ENCODE measurements at places on chromosomes 7 and 10.

- no peak for DNase-seq
Observed at GRCh38 chr7:33706186-33706585, 199.2 kb upstream of the BMPER start.

DNA sequence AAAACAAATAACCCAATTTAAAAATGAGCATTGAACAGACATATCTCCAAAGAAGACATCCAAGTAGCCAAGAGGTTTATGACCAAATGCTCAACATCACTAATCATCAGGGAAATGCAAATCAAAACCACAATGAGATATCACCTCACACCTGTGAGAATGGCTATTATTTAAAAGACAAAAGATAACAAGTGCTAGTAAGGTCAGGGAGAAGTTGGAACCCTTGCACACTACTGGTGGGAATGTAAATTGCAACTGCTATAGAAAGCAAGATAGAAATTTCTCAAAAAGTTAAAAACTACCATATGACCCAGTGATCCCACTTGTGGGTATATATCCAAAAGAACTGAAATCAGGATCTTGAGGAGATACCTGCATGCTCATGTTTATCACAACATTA, 49.5 kb downstream of the SGMS1 start:
- no peak for DNase-seq

GRCh38 chr10:47402641-47403301, 18.7 kb upstream of the ZNF488 start:
- DNase-seq = peak; percentile 97

DNA sequence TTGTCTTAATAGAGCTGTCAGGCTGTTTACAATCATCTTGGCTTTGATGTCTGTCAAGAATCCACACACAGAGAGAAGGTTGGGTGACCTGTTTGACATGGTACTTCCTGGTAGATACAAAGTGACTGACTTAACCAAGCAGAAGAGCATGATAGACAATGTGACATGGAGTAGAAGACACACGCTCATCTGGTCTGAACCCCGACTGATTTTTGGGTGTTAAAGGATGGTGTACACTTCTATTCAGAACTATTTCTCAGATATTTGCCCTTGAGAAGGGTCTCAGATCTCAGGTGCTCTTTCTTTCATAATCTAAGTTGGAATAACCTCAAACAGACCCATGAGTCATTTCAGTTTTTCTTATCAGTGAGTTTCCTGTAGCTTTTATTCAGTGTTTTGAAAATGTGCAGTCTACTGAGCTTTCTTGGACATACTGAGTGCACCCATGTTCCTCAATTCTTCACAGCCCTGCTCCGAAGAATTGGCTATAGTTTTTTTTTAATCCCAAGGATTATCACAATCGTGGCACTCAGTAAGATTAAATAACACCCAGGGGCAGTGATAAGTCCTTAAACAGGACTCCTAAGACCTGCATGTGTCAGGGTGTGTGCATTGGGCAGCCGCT, 46.4 kb upstream of the NXPH1 start:
- no peak for DNase-seq

DNA sequence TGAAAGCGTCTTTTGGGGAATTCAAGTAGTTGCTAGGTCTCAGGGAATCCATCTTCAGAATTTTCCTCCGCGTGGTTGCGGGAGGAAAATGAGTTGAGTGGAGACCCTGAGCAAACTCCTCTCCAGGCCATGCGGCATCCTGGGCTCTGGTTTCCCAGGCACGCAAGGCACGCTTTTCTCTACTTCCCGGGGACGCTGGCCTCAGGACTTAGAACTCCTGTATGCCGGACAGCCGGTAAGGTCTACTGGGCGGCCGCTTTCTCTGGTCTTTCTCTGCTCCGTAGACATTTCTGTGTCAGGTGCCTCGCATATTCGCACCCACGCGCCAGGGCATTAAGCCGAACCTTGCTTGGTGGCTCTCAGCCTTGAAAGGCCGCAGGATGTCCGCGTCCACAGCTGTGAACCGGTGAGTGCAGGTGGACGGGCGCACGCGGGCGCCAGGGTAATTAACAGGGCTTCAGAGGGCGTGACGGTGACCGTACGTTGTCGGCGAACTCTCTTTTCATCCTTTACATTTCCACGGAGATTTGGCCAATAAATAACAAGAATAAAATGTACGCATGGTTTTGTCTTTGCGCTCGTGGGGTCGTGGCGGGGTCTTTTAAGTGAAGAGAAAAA, 992 bp upstream of the RBM20 start:
- DNase-seq = peak; percentile 35

DNA sequence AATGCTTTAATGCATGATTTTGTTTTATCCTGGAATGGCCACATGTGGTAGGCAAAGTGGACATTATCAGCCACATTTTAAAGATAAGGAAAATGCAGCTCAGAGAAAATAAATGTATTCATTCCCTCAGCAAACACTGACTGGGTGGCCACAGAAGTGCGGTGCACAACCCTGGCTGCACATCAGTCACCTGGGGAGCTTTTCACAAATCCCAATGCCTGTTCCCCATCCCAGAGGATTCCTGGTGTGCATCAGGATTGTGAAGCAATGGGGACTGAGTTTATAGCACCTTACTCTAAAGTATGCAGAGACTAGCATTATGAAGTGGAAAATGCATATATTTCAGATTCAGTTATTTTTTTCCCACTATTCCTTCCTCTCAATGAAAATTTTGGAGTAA, 193.5 kb upstream of the C7orf33 start:
- no peak for DNase-seq

DNA sequence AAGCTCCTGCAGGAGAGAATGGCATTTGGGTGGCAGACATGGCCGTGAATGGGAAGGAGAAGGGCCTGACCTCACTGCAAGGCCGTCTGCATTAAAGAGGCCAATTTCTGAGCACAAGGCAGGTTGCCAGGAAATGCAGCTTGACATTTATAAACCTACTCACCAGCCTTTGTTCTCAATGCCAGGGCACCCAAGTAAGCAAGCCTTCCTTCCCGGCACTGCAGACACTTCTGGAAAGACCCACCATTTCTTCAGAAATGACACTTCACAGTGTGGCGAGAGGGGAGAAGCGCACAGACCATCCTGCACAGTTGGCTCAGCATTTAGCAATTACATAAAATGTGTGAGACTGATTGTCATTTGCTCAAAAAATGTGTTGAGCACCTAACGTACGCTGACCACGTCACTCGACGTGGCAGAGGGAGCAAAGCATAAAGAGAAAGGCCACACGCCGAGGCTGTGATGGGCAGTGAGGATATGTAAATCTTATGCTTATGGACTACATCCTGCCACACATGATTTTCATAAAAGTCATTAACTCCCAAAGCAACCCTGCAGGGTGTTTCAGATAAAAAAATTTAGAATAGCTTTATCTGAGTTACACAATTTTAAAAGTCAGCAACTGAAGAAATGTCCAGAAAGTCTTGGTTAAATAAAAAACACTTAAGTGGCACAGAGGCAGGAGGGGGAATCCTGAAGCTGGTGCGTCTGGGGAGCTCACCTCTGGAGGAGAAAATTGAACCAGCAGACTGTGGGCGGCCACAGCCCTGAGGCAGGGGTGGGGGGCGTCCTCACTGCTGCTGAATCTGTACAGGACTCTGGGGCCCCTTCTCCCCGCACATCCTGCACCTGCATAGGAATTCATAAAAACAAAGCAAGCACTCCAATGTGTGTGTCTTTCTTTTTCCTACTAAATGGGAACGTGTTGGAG, 543.8 kb downstream of the PTPRN2 start:
- DNase-seq = no peak

DNA sequence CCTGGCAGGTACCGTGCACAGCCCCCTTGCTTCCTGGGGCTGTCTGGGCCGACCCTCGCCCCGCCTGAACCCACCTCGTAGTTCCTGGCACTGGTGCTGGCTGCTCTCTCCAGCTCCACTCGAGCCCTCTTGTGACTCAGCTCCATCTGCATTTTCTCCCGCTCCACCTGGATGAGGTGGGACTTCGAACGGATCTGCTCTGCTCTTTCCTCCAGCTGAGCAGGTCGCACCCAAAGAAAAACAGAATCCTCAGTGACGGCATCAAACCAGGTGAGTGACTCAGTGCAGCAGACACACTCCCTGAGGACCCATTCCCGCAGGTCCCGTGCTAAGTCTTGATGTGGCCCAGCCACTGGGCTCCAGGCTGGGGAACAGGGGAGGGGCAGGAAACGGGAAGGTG, 7.4 kb downstream of the MAD1L1 start:
- DNase-seq = no peak

- no peak for DNase-seq
Observed at GRCh38 chr10:45053569-45054100, 52.9 kb downstream of the ZNF22 start.

GRCh38 chr7:17370901-17371585, 72.6 kb downstream of the AHR start:
- no peak for DNase-seq

- peak; percentile 73 for DNase-seq
Observed at GRCh38 chr7:132789281-132789680, 213.0 kb upstream of the PLXNA4 start.

DNA sequence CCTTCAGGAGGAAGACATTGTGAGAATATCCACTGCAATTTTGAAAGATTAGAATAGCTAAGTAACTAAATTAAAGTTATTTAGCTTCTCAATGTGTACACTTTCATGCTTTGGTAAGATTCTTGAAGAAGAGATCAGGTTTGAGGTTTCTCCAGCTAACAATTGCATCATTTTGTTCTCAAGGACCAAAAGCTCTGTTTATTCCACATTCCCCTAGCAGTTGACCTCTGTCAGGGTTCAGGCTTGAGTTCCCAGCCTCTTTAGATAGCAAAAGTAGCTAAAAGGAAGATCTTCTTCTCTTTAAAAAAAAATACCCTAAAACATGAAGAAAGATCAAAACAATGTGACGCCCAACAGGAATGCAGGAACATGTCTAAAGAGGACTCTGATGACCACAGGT, 179.4 kb upstream of the IGFBP3 start:
- DNase-seq = peak; percentile 50

DNA sequence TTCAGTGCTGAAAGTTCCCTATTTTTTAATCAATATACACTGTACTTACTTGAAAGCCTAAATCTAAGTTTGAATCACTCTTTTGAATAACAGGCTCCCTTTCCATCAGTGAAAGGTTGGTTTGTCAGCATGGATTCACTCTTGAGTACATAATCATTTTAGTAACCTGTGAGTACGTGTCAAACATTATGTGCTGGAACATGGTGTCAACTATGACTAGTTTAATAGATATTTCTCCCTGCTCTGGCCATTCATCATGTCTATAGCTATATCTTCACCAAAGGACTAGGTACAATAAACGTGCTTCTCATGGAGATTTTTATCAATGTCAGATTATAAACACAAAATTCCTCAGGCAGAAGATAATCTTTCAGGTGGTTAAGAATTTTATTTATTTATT, 61.7 kb upstream of the MDFIC start:
- DNase-seq = no peak

GRCh38 chr10:6399231-6399741, 180.8 kb downstream of the PRKCQ start:
- DNase-seq = peak; percentile 90

DNA sequence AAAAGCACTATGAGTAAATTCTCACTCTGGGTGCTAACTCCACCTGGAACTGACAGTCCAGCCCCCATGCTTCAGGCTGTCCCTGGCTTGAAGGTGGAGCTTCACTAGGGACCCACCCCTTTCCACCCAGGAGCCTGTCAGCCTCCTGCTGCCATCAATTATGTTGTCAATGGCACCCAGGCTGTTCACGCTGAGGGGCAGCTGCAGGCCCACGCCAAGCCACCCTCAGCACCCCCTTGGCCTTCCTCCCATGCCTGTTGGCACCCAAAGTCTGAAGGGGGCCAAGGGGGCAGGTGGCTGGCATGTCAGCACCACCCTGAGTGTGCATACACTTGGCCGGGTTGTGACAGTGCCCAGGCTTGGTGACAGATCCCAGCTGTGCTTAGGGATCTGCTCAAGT, 149.3 kb downstream of the NXPH1 start:
- DNase-seq = no peak

GRCh38 chr7:112615701-112616100, 134.9 kb downstream of the LSMEM1 start:
- DNase-seq = no peak

DNA sequence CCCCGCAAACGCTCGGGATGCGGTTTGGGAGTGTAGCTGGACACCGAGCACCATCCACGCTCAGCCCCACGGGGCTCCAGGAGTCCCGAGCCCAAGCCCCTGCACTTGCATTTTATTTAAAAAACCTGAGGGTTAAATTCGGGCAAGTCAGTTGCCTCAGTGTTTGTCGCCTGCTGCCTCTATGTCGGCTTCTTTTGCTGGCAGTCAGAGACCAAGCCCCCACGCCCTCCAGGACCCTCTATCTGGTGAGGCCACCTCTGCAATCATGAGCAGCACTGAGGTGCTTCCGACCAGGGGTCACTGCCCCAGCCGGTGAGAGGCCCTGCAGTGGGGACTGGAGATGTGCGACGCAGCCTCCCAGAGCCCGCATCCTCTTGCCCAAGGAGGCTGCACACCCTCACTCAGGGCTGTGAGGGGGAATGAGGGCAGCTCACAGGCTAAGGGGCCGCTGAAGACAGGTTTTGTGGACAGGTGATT, 13.3 kb upstream of the ZNF273 start:
- DNase-seq = no peak

DNA sequence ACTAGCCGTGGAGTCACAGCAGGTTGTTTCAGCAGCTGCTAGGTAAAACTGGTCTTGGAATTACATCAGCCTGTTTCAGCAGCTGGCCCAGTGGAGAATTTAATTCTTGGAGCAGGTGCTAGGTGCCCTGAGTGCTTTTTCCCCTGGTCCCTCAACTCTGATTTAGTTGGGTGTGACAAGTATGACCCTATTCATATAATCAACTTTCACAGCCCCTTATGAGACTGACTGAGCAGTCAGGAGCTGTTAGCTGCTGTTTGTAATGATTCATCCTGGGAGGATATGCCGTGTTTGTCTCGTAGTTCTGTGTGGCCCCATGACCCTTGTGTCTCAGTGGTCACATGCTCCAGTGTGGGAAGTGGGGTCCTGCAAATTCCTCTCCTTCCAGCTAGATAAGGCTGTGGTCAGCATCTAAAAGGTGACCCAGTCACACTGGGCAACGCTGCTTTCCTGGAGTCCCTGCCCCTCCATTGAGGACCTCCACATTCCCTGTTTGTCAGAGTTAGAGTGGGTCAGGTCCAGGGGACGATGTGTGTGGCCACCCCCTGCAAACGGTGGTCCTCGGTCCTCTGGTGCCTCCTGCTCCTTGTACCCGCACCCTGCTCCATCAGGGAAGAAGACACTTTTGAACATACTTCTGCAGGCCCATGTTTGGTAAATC, 28.3 kb downstream of the TBATA start:
- peak; percentile 33 for DNase-seq

DNA sequence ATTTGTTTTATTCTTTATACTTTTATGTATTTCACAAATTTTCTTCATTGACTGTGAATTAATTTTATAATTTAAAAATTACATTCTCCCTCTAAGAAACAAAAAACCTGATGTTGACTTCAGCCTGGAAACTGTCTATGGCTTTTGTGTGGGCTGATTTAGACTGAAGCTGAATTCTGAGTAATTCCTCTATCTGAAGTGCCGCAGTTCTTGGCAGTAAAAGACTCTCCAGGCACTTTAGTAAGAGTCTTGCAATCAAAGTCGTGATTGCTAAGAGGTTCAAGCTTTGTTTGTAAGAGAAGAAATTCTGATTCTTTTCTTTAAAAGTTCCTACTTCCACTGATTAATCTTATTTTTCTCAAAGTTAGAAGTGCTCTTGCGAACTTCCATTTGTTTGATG, 3.4 kb upstream of the CEP41 start:
- no peak for DNase-seq

GRCh38 chr7:103748680-103749079, 240.8 kb downstream of the RELN start:
- no peak for DNase-seq
